ENCODE measurements at places on chromosomes 7 and 10.
A peak's percentile ranks its signal among the peaks of the same experiment; 100 is the strongest.

- DNase-seq, result no peak
These were observed 10.0 kb downstream of the MGMT start for GRCh38 chr10:129477051-129477450.

GRCh38 chr10:80202934-80203834 lies 2.2 kb downstream of the ANXA11 start:
- peak; percentile 68 for DNase-seq

- no peak for DNase-seq
These were observed 323.1 kb downstream of the TFEC start for GRCh38 chr7:115707258-115708012.

GRCh38 chr7:94561841-94562514 lies 52.4 kb downstream of the CASD1 start:
- no peak for DNase-seq

GRCh38 chr7:50145226-50145625 lies 52.2 kb upstream of the ZPBP start:
- DNase-seq, result no peak

- no peak for DNase-seq
These were observed 906.3 kb upstream of the SORCS1 start for GRCh38 chr10:108070789-108071188.

- no peak for DNase-seq
These were observed 1.7 kb downstream of the ABCC2 start for GRCh38 chr10:99784016-99784726.

DNA sequence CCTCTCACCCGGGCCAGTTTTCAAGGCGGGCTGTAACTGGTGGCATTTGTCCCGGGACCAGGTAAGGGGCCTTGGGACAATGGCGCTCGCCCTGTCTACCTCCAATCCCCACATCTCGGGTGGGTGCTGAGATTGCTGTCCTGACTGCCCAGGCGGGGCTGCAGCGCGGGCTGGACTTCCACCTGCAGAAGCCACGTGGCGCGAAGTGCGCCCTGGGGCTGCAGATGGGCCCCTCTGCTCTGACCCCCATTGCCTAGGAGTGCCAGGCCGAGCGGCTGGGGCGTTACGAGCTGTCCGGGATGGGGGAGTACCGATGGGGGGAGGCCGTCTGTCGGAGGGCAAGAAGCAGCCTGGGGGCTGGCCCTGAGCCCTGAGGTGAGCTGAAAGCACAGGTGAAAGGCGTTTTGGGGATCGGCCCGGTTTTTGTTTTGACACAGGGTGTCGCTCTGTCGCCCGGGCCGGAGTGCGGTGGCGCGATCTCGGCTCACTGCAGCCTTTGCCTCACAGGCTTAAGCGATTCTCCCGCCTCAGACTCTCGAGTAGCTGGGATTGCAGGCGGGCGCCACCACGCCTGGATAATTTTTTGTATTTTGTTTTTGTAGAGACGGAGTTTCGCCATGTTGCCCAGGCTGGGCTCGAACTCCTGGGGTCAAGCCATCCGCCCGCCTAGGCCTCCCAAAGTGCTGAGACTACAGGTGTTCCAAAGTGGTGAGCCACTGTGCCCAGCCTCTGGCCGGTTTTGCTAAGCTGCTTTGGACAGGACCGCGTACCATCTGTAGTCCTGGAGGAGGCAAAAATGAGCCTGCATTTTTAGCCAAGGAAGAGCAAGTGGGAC lies at the start of gene SFXN2:
Gene SFXN2, plus strand, starts transcription at position 16 of the 835 bp plus-strand sequence. CDS start 12,001 bp downstream, outside the sequence.
- peak; percentile 64 for DNase-seq

- no peak for DNase-seq
These were observed 116.6 kb downstream of the DOCK4 start for GRCh38 chr7:112089551-112089950.

- DNase-seq, result no peak
These were observed 18.2 kb upstream of the ANKRD1 start for GRCh38 chr10:90939116-90939515.

GRCh38 chr10:46516660-46517416 lies 39.6 kb downstream of the GPRIN2 start:
- peak; percentile 15 for DNase-seq

DNA sequence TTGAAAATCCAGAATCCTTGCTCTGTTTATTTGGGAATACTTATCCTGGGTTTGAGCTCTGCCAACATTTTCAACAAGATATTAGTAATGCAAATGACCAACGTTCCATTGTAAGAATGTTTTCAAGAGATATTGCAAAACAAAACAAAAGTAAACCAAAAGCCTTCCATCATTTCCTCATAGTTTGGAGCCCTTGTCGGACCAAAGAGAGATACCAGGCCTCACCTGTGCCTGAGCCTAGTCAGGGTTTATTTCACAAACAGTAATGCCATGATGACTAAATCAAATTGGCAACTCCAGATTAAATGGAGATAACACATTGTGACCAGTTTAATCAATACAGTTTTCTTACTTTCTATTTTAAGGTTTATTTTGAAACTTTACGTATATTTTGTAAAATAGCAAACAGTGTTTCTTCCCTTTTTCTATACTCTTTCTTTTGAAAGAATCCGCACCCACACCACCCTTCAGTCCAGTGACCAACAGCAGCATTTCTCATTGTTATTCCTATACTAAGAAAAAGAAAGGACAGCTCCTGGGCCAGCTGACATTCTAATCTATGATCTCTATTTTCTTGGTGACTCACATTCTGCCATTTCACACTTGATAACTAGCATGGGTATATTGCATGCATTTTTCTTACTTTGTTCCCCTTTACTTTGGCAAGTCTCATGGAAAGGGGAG lies 168.5 kb upstream of the MEOX2 start:
- no peak for DNase-seq

DNA sequence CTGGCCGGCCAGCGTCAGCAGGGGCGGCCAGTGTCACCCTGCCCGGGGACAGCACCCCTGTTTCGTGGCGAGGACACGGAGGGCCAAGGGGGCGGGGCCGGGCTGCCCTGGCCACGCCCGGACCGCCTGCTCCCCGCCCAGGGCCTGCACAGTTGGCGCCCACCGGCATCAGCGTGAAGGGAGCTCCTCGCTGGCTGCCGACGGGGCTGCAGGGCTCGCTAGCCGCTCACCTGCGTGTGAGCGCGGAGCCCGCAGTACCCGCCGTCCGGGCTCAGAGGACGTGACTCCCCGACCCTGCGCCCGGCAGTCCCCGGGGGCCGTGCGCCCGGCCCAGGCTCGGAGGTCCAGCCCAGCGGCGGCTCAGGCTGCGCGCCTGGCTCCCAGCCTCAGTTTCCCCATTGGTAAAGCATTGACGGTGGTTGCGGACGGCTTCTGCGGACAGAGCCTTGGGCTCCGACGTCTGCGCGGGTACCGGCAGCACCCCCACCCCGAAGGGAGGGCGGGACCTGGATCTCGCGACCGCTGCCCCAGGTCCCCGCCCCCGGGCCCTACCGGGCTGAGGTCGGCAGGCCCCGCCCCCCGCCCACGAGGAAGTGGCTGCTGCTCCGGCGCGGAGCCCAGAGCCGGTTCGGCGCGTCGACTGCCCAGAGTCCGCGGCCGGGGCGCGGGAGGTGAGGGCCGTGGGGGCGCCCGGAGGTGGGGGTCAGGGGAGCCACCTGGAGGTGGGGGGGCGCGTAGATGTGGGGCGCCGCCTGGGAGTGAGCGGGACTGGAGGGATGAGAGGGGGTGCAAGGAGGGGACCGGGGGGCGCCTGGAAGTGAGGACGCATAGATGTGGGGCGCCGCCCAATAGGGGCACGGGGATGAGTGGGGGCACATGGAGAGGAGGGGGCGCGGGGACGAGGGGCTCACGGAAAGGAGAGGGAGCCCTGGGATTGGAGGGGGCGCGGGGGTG lies at the start of gene ARPC1B:
Gene ARPC1B, plus strand, starts transcription at position 620 of the 954 bp plus-strand sequence. CDS start 10,985 bp downstream, outside the sequence.
- peak; percentile 89 for DNase-seq

GRCh38 chr10:82683945-82684344 lies 809.0 kb downstream of the NRG3 start:
- DNase-seq, result no peak

DNA sequence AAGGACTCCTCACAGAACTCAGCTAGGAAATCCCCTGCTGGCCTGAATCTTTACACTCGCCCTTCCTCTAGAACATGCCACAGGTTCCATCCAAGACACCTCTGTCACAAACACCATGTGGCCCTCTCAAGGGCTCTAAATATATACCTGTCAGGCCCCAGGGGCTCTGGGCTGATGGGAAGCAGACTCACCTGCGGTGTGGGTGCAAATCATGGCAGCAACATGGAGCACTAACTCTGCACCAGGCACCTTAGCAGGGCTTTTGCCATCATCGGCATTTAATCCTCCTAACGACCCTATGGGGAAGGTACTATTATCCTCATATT lies 17.3 kb downstream of the SH3PXD2A start:
- DNase-seq, result no peak

- DNase-seq, result no peak
These were observed 14.5 kb upstream of the SLC35G1 start for GRCh38 chr10:93879273-93879672.

GRCh38 chr10:95305606-95306317 lies 15.0 kb upstream of the PDLIM1 start:
- no peak for DNase-seq

DNA sequence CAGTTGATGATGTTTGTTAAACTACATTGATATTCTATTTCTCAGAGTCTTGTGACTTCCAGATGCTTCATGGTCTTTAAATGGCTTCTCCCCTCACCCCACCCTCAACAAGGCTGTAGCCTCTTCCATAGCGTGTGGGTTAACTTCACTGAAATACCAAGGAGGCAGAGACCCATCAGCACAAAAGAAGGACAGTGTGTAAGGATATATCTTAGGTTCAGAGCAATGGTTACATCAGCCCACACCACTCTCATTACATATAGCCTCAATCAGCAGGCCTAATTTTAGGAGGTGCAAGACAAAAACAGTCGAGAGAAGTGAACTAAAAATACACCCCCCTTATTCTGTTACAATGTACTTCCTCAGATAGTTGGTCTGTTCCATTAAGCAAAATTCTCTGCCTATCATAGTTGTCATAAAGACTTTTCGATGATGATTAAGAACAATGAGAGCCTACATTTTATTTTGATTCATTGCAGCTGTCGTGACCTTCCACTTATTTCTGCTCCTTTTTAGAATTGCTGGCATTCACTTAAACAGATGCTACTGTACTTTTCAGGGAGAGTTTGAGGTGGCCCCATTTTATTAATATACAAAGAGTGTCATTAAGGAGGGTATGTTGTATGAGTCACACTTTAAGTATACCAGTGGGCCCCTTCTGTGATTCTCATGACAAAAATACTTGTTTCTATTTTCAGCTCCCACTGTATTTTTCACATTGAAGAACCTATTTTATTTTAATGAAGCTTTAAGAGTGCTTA lies 52.1 kb downstream of the WIPF3 start:
- no peak for DNase-seq

DNA sequence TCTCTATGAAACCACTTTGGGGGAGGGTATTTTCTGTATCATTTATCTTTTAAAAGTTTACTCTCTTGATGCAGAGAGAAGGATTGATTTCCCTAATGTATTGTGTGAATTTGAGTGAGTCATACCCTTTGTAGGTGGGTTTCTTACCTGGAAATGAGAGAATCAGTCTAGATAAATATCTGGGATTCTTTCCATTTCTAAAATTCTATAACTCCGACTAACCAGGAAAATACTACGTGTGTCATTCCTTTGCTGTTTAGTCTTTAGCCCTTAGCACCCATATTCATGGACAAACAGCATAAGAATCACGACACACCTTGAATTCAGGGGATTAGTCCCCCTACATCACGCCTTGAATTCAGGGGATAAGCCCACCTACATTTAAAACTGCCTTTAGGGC lies 139.1 kb downstream of the GATA3 start:
- no peak for DNase-seq

- no peak for DNase-seq
These were observed 12.1 kb downstream of the VIM start for GRCh38 chr10:17240096-17240495.

- DNase-seq, result no peak
These were observed 984.8 kb upstream of the LRRTM3 start for GRCh38 chr10:65940816-65941662.

- DNase-seq, result no peak
These were observed 158.0 kb downstream of the PAXIP1 start for GRCh38 chr7:154844955-154845354.

DNA sequence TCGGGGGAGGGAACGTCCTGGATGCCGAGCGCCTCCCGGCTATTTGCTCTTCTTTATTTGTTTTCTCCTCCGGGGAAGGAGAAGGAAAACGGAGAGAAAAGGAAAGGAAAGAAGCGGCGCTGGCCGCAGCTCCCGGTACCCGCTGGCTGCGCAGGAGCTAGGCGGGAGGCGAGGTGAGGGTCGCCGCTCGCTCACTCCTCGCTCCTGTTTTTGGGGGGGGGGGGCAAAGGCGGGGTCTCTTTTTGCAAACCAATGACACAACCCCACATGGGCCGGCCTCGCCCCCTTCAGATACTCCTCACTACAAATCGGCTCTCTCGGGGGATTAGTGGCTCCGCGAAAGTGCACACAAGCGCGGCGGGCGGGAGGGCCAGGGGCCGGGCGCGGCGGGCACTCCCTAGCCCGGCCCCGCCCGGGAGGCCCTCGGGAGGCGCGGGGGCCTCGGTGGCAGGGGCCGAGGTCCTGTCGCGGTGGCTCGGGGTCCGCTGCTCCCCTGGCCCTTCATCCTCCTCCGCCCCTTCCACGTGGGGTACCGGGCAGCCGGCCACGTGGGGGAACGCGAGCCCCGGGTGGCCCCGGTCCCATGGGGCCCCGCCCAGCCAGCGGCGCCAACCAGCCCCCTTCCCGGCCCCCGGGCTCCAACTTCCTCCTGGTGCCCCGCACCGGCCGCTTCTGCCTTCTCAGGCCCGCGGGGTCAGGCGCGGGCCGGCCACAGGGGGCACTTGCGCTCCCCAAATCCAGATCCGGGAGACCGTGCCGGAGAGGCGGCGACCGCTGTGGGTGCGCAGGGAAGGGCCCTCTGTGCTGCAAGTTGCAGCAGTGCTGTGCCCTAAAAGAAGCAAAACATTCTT lies 718 bp upstream of the CTBP2 start:
- DNase-seq, result peak; percentile 27

- no peak for DNase-seq
These were observed 83.6 kb downstream of the LARP4B start for GRCh38 chr10:847868-848267.

- no peak for DNase-seq
These were observed 148.0 kb downstream of the SNX10 start for GRCh38 chr7:26439521-26440232.

DNA sequence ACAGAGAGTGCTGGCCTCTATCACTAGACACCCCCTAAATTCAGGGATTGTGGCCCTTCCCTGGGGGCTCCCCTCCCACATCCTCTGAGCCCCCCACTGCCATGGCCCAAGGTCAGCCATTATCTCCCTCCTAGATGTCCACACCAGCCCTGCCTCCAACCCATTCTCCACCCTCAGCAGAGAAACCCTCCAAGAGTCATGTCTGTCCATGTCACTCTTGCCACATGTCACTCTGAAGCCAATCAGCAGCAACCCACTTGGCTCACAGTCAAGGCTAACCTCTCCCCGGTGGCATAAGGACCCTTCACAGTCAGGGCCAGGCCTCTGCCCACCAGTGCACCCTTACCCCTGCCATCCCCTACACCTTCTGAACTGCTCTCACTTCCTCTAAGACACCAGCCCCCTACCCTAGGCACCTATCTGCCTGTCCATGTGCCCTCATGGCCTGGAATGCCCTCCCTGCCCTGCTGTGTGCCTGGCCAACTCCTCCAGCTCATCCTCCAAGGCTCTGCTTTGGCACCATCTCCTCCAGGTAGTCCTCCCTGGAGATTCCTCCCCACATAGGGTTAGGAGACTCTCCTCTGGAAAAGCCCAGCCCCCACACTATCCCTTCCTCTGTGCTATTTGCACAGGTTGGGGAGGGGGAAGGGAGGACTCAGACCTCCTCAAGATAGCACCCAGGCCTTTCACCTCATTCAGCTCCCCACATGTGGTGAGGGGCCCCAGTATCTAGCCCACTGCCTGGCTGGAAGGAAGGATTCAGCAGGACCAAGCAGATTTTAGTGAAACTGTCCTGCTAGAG lies 83.7 kb downstream of the GRID1 start:
- no peak for DNase-seq
